Fibroblast of the aortic adventitia (primary cell): ENCODE measurements at places on chromosomes 16 and 17. TPM values are rescaled to one million over a fixed set of nuclear protein-coding genes. Genes with fewer than 3 reads are reported as not detected.

Gene ITGA2B
- 0.36 TPM in 1 of 2 replicates, not detected in the other for total RNA-seq

Gene SRL
- 0.09 and 0.25 TPM in 2 replicates for total RNA-seq

Gene SPNS2
- 0.16 and 0.27 TPM in 2 replicates for total RNA-seq

Gene CLDN7
- 3.0 TPM in 1 of 2 replicates, not detected in the other for total RNA-seq

Gene TBC1D3K
- not detected in 2 replicates for total RNA-seq

Gene PRR35
- not detected in 2 replicates for total RNA-seq

Gene DNAAF8
- 1.4 TPM in 1 of 2 replicates, not detected in the other for total RNA-seq

Gene TM4SF5
- total RNA-seq = not detected in 2 replicates

Gene SMIM5
- total RNA-seq = not detected in 2 replicates

Gene HBZ
- not detected in 2 replicates for total RNA-seq

Gene ZMYND15
- total RNA-seq = 0.18 TPM in 1 of 2 replicates, not detected in the other

Gene CHST6
- 0.16 and 0.27 TPM in 2 replicates for total RNA-seq

Gene MYOCD
- total RNA-seq = 0.16 and 0.18 TPM in 2 replicates

Gene KRT9
- not detected in 2 replicates for total RNA-seq

Gene KRTAP4-4
- total RNA-seq = not detected in 2 replicates

Gene GRIN2A
- 0.33 and 3.4 TPM in 2 replicates for total RNA-seq

Gene MAPK7
- 18.0 and 24.0 TPM in 2 replicates for total RNA-seq

Gene DCAF7
- total RNA-seq = 28.5 and 31.5 TPM in 2 replicates

Gene TEPSIN
- 3.4 and 13.3 TPM in 2 replicates for total RNA-seq

Gene IGF2BP1
- 0.49 and 5.0 TPM in 2 replicates for total RNA-seq

Gene HEXIM2
- total RNA-seq = 6.1 and 37.7 TPM in 2 replicates

Gene AANAT
- not detected in 2 replicates for total RNA-seq

Gene IL17C
- total RNA-seq = not detected in 2 replicates

Gene SALL1
- total RNA-seq = 0.16 and 2.6 TPM in 2 replicates

Gene TUBB3
- 42.3 and 299 TPM in 2 replicates for total RNA-seq

Gene PRSS8
- total RNA-seq = not detected in 2 replicates

Gene TBC1D3
- not detected in 2 replicates for total RNA-seq

Gene CCDC144A
- total RNA-seq = 13.7 and 18.7 TPM in 2 replicates

Gene TP53TG3D
- total RNA-seq = 0.72 TPM in 1 of 2 replicates, not detected in the other

Gene MYCBPAP
- total RNA-seq = 0.99 and 1.7 TPM in 2 replicates

Gene KCNH6
- total RNA-seq = not detected in 2 replicates

Gene ITGB3
- 5.8 and 22.0 TPM in 2 replicates for total RNA-seq

Gene SOX8
- 0.09 and 0.33 TPM in 2 replicates for total RNA-seq

Gene COL1A1
- 2,633 and 16,513 TPM in 2 replicates for total RNA-seq

Gene TMEM238L
- not detected in 2 replicates for total RNA-seq
